A549 treated with Mapracorat at 1 μM for 4 hours (cell line): ENCODE measurements at places on chromosomes 6 and 20. TPM values are rescaled to one million over a fixed set of nuclear protein-coding genes. Genes with fewer than 3 reads are reported as not detected.

The C4B gene
- 0.69 to 1.5 TPM (median 1.3 TPM) in 5 replicates for total RNA-seq

The RCAN2 gene
- total RNA-seq, result not detected in 5 replicates

The GJA10 gene
- not detected in 5 replicates for total RNA-seq

The NKX2-2 gene
- total RNA-seq, result not detected in 5 replicates

The ACOT13 gene
- total RNA-seq, result 19.9 to 28.9 TPM (median 25.3 TPM) in 5 replicates

The GPR31 gene
- total RNA-seq, result not detected in 5 replicates

The FILIP1 gene
- total RNA-seq, result 0.15 to 0.53 TPM (median 0.32 TPM) in 5 replicates

The TSBP1 gene
- not detected in 5 replicates for total RNA-seq

The TTBK1 gene
- 0.02 to 0.07 TPM (median 0.04 TPM) in 5 replicates for total RNA-seq

The IMPG1 gene
- total RNA-seq, result not detected in 5 replicates

The RSPH4A gene
- 0.15 to 0.22 TPM (median 0.20 TPM) in 5 replicates for total RNA-seq

The SLC35F1 gene
- not detected in 5 replicates for total RNA-seq

The CFB gene
- total RNA-seq, result 1.9 to 2.3 TPM (median 2.0 TPM) in 5 replicates

The ACTL10 gene
- total RNA-seq, result 0.06 TPM in 1 of 5 replicates, not detected in the others

The MKKS gene
- total RNA-seq, result 16.0 to 19.1 TPM (median 17.6 TPM) in 5 replicates

The MEI4 gene
- total RNA-seq, result not detected in 5 replicates

The ZC3H12D gene
- total RNA-seq, result 0.02 to 0.12 TPM (median 0.06 TPM) in 4 of 5 replicates, not detected in the other

The SLC35A1 gene
- 8.5 to 9.5 TPM (median 9.1 TPM) in 5 replicates for total RNA-seq

The ARMH2 gene
- total RNA-seq, result not detected in 5 replicates

The ADGRF1 gene
- total RNA-seq, result 0.04 TPM in 1 of 5 replicates, not detected in the others

The CARMIL1 gene
- 6.7 to 9.1 TPM (median 7.5 TPM) in 5 replicates for total RNA-seq

The ZNF451 gene
- total RNA-seq, result 7.7 to 9.3 TPM (median 8.7 TPM) in 5 replicates

The PRSS16 gene
- 2.8 to 3.5 TPM (median 2.9 TPM) in 5 replicates for total RNA-seq

The NRN1 gene
- total RNA-seq, result 0.59 to 0.98 TPM (median 0.77 TPM) in 5 replicates

The RPS6KA2 gene
- total RNA-seq, result 0.06 to 0.33 TPM (median 0.26 TPM) in 5 replicates

The OXT gene
- total RNA-seq, result not detected in 5 replicates

The AHI1 gene
- total RNA-seq, result 6.4 to 11.2 TPM (median 8.8 TPM) in 5 replicates

The TSHZ2 gene
- total RNA-seq, result not detected in 5 replicates

The ZSCAN23 gene
- total RNA-seq, result not detected in 5 replicates

The EGFL8 gene
- total RNA-seq, result 0.82 to 2.3 TPM (median 1.5 TPM) in 5 replicates
